ENCODE measurements at places on chromosomes 2 and 18.

DNA sequence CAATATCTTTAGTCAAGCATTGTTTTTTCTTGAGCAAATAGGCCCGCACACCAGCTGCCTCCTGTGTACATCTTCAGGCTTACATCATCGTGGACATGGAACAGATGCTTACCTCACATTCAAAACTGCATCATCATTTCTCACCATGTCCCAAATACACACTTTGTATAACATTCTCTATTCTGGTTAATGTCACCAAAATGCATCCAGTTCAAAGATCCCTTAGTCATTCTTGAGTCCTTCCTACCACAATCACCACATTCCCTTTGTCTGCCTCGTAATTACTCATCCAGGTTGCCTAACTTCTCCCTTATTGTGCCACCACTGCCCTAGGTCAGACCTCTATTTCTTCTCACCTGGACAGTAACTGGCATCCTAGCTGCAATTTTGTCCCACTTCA is 373.7 kb upstream of the GALNT5 start:
- peak; percentile 83 for DNase-seq

DNA sequence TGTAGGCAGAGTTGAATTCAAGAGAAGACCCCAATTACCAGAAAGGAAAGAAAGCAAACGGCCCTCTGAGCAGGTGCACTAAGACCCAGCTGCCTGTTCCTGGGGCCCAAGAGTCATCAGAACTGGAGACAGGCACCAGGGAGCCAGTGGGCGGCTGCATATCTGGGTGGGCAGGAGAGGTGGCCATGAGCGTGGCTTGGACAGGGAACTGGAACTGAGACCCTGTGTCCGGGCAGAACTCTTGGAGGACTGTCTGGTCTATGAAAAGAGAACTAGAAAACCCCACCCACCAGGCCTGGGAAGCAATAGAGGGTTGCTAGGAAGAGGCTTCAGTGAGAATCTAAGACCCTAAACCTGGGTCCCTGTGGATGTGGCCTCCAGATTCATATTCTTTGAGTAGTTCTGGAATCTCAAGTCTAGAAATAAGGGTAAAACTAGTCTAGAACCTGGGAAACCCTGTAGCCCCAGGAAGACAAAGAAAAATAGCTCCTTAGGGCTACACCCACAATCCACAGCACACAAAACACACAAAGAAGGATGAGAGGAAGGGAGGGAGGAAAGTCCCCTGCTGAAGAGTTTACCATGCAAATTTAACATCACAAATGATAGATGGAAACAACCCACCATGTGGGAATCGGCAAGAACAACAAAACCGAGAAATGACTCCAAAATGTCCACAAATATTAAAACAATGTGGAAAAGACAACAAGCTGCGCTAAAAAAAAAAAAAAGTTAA is 147.0 kb downstream of the HDAC4 start:
- DNase-seq = no peak

GRCh38 chr18:61900504-61901281 is 7.9 kb upstream of the RNF152 start:
- no peak for DNase-seq

DNA sequence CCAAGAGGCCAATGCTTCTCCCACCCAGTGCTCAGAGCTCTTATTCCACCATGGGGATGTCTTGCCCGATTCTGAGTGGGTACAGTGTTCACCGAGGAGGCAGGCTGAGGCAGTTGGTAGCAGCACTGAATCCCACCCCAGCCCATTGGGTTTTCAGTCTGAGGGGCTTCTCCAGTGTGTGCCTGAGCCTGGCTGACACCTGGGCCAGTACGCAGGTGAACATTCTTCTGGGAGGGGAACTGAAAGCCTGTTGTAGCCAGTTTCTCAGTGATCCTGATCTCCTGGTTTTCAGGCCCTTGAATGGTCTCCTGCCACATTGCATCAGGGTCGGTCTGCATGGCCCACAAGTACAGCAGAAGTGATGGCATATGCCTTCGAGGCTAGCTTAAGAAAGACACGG is 98.2 kb downstream of the TMEM17 start:
- DNase-seq = no peak

GRCh38 chr2:121613152-121613551 is 36.1 kb downstream of the CLASP1 start:
- DNase-seq = no peak

GRCh38 chr18:1895456-1896185 is 675.7 kb downstream of the METTL4 start:
- no peak for DNase-seq

DNA sequence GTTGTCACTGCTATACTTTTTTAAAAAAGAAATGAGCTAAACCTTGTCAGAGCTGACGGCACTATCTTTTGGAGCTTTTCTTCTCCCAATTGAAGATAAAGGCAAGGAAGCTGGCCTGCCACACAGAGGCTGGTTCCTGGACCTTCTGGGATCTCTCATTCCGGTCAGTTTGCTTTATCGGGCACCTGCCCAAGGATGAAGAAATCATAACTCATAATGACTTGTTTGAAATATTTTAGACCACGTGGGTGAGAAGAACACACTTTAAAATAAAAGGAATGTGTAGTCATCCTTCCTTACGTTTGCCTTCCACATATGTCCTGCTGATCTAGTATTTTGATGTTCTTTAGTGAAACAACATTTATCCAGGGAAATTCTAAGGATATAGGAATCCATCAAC is 535.7 kb downstream of the DCC start:
- no peak for DNase-seq

GRCh38 chr2:75065402-75066008 is 107.1 kb downstream of the POLE4 start:
- no peak for DNase-seq

DNA sequence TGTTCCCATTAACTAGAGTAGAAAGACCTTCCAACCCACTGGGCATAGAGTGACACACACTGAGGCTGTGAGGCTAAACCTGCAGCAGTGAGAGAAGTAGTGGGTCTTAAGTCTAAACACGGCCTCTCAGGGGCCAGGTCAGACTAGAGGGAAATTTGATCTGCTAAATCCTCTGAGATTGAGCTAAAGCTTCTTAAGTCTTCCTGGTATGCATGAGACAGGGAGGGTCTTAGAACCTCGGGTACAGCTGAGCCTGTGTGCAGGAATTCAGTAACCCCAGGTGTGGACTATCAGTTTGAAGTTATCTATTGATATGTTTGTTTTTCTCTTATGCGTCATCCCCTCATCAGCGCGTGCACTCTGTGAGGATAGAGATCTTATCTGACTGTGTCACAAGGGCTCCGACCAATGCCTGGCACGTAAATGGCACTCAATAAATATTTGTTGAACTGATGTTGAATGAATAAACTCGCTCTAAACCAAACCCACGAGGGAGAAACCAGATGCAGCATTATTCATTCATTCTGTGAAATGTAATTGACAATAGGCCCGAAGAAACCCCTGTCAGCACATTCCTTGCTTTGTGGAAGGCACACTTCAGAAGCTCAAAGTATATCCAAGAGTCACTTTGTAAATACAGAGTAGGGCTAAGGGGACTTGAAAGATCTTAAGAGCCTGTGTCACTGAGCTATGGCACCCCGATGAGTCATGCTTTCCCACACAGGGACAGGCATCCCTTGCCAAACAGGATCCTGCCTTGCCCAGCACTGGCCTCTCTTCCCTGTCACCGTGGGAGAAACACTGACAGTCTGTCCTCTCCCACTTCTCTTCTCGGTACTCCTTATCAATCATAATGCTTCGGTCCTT is 21.7 kb upstream of the RAB10 start:
- DNase-seq = peak; percentile 97

DNA sequence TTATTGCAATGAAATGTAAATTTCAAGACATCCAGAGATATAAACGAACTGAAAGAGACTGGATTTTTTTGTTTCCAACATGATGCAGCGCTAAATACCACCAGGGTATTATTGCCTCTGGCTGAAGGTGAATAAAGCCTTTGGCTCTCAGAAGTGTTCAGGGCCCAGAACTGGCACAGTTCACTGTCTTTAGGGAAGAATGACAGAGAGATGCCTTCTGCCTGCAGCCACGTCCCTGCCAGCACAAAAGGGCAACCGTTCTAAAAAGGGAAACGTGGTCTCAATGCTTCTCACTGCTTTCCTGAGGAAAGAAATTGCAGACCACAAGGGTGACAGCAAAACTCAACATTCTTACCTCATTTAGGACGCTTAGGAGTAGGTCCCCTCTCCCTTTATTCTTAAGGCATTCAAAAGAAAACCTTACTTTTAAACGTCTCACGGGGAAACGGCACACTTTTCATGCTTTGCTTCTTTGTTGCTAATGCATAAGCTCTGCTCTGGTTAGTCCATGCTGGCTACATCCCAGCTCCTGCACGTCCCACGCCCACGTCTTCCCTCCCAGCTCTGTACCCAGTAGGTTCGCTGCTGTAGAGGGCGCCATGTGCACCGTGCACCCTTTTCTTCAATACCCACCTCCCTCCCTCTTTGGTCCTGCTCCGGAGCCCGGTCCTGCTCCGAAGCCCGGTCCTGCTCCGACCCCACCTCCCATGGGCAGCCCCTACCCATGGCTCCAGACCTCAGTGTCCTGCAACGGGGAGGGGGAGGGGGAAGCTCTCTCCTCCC is 171.0 kb downstream of the HRH4 start:
- no peak for DNase-seq

DNA sequence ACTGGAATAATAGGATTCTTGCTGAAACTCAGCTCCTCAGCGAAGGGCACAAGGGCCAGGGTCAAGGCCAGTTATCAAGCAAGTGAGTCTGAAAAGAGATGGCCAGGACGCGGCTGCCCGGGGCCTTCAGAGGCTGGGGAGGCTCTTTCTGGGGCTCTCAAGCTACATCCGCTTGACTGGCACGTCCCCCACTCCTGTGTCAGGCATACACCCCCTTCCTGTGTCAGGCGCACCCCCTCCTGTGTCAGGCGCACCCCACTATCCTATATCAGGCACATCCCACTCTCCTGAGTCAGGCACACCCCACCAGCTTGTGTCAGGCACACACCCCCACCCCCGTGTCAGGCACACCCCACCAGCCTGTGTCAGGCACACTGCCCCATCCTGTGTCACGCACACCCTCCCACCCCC is 91.8 kb downstream of the TPO start:
- no peak for DNase-seq

DNA sequence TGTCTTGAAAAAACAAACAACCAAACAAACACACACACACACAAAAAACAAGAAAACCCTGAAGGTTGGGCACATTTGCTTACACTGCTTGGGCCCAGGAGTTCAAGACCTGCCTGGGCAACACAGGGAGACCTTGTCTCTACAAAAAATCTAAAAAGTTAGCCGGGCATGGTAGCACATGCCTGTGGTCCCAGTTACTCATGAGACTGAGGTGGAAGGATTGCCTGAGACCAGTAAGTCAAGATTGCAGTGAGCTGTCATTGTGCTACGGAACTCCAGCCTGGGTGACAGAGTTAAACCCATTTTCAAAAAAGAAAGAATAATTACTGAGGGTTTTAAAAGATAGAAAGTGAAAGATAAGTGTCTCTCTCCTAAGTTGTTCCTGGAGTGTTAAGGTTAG is 103.4 kb downstream of the MBD5 start:
- DNase-seq = no peak

DNA sequence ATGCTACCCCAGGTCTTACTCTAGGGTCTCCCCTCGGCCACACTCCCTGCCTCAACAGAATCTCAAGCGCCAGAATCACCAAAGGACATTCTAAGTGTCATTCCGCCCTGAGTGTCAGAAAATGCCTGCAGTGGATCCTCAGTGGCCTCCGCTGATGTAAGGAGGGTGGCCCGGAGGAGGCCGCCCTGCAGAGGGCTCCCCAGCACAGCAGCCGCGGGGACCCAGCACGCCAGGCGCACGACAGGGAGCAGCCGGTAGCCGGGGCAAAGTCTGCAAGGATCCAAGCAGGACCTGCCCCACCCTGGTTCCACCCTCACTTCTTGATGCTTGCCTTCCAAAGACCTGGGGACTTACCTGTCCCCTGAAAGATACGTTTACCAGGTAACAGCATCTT is 54.2 kb upstream of the ID2 start:
- no peak for DNase-seq

GRCh38 chr18:43596105-43596712 is 318.9 kb upstream of the SYT4 start:
- peak; percentile 42 for DNase-seq

- no peak for DNase-seq
Observed at GRCh38 chr18:58361212-58361611, 267.7 kb downstream of the ALPK2 start.

- peak; percentile 91 for DNase-seq
Observed at GRCh38 chr2:121356058-121356640, 71.1 kb upstream of the TFCP2L1 start.

- DNase-seq = no peak
Observed at GRCh38 chr2:141362311-141362710, 768.5 kb downstream of the LRP1B start.

GRCh38 chr18:48756511-48757226 is 194.1 kb downstream of the SMAD7 start:
- DNase-seq = no peak

- no peak for DNase-seq
Observed at GRCh38 chr2:24399434-24400206, 39.3 kb upstream of the ITSN2 start.

DNA sequence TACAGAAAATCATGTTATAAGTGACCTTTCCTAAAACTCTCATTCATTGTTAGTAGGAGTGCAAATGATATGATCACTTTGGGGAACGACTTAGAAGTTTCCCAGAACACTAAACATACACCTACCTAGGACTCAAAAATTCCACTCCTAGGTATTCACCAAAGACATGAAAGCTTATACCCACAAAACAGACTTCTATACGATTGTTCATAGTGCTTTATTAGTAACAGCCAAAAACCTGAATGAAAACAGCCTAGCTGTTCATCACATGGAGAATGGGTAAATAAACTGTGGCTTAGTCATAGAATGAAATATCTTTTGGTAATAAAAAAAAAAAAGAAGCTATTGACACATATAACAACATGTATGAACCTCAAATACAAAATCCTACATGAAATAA is 8.8 kb downstream of the NOL10 start:
- DNase-seq = peak; percentile 63

- DNase-seq = no peak
Observed at GRCh38 chr2:218221000-218221399, 4.0 kb downstream of the ARPC2 start.

GRCh38 chr2:23631389-23631788 is 246.4 kb downstream of the KLHL29 start:
- no peak for DNase-seq

- no peak for DNase-seq
Observed at GRCh38 chr2:26078939-26079338, 45.1 kb downstream of the RAB10 start.

GRCh38 chr2:217481577-217481976 is 521.2 kb downstream of the TNS1 start:
- DNase-seq = no peak

DNA sequence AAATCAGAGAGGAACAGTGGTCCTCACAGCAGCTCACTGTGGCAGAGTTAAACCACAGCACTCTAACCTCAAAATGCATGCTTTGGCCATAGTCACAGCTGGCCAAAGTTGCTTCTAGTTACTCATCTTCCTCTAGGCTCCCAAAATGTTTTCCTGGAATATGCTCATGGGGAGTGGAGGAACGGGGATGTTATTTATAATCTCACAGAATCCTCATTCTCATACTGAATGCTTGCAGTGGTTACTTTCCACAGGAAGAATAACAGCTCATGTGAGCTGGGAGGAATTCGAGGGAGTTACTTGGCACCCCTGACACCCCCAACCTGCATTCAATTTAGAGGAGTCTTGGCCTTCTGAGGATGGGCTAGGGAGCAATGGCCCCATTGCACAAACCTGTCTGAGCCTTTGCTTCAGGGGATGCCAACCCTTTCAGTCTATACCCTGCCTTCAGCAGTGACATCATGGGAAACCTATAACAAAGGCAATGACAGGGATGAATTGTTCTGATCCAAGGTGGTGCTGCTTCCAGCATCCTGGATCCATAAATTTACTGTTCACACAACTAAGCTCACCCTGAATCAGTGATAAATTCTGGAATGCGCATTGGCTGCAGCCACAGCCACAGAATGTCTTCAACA is 22.4 kb upstream of the CCBE1 start:
- peak; percentile 69 for DNase-seq

Data from PC-3 (cell line).